ENCODE measurements at places on chromosomes 1 and 21. TPM values are rescaled to one million over a fixed set of nuclear protein-coding genes. Genes with fewer than 3 reads are reported as not detected.
A peak's percentile ranks its signal among the peaks of the same experiment; 100 is the strongest.

- peaks cover 14% of the 10 kb centered on the region for H3K4me1 ChIP-seq
- no peak overlapping the region for H3K4me3 ChIP-seq
- H3K27ac ChIP-seq: peak overlapping the region; percentile 73
- no peaks in the 10 kb centered on the region for H3K27me3 ChIP-seq
These were observed 74.4 kb downstream of the DUSP10 start for GRCh38 chr1:221667504-221667903.

Gene KCNC4
- polyA plus RNA-seq: 4.8 TPM

GRCh38 chr1:217453816-217454215 lies 177.1 kb downstream of the GPATCH2 start:
- H3K27ac ChIP-seq: no peak overlapping the region
- H3K27me3 ChIP-seq: no peaks in the 10 kb centered on the region

Gene CDC7
- 3.9 TPM for polyA plus RNA-seq

GRCh38 chr1:2637442-2638145 lies 4.8 kb upstream of the MMEL1 start:
- peaks cover 23% of the 10 kb centered on the region for H3K4me1 ChIP-seq
- no peak overlapping the region for H3K4me3 ChIP-seq
- no peak overlapping the region for H3K27ac ChIP-seq
- H3K27me3 ChIP-seq: peaks cover 3% of the 10 kb centered on the region
- DNase-seq: no peak
- H3K36me3 ChIP-seq: no peaks in the 10 kb centered on the region

GRCh38 chr21:34128124-34128523 lies 54.7 kb downstream of the MRPS6 start:
- no peaks in the 10 kb centered on the region for H3K36me3 ChIP-seq
- H3K4me3 ChIP-seq: no peak overlapping the region
- peaks cover 46% of the 10 kb centered on the region for H3K4me1 ChIP-seq
- no peaks in the 10 kb centered on the region for H3K27me3 ChIP-seq
- DNase-seq: no peak
